NCI-H2107 (cell line): ENCODE measurements at places on chromosomes 6 and 20.

DNA sequence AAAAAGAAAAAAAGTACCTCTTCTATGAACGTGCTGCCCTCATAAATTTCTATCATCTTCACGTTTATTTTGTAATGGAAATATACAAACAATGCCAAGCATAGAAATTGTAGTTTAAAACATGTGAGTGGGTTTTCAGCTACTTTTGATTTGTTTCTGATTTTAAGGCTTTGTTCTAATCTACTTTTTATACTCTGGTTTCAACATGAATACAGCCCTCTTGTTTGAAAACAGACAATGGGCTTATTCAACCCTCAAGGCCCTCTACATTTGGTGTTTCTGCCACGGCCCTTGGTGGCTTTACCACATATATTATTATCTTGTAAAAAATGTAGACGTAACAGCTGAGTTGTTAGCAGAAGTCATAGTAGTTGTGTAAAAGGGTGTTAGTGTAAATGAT, 153.9 kb downstream of the SOX4 start:
- no peak for DNase-seq

DNA sequence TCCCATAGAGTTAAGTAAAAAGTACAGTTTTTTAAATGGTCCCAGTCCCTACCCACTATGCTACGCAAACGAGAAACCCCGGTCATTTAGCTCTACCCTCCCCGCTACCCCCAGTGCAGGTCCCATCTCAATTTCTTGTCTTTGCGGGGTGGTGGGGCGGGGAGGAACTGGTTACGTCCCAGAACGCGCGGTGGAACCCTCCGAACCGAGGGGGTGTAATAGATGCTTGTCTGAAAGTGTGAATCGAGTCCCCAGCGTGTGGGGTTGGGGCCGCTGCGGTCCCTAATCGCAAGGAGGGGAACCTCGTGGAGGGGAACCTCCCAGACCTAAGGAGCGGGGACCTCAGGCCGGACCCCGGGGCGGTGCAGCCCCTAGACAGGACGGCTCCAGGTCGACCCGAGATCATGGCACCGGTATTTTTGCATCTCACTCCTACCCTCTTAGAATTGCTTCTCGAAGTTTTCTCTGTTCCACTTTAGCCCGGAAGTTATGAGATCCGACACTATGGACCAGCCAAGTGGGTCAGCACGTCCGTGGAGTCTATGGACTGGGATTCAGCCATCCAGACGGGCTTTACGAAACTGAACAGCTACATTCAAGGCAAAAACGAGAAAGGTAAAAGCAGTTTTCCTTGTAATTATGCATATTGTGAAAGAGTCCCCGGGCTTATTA, 779 bp downstream of the HEBP2 start:
- no peak for DNase-seq

DNA sequence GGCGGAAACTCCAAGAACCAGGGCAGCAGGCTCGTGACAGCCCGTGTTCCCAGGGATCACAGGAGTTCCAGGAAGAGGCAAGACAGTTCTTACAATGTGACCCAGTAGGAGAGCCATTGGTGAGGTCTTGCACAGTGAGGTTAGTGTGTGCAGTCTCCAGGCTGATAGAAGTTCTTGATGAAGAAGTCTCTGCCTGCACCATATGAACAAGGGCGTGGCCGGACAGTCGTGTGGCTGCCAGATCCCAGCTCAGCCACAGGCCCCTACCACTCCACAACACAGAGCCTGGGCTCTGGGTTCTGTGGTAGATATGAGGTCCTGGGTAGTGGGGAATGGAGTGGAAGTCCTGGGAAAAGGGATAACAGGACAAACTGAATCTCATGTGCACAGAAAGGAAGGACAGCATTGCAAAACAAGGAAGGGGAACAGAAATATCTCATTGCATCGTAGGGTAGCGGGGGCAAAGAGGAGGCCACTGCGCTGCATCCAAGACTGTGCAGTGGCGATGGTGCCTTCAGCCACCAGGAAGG, 65.2 kb downstream of the STX11 start:
- no peak for DNase-seq

- DNase-seq = peak; percentile 13
Observed at GRCh38 chr20:52083627-52084232, 107.8 kb downstream of the ZFP64 start.

- no peak for DNase-seq
Observed at GRCh38 chr20:34581341-34582184, 23.0 kb downstream of the MAP1LC3A start.

GRCh38 chr6:46927066-46927465, 5.3 kb upstream of the ADGRF5 start:
- no peak for DNase-seq

DNA sequence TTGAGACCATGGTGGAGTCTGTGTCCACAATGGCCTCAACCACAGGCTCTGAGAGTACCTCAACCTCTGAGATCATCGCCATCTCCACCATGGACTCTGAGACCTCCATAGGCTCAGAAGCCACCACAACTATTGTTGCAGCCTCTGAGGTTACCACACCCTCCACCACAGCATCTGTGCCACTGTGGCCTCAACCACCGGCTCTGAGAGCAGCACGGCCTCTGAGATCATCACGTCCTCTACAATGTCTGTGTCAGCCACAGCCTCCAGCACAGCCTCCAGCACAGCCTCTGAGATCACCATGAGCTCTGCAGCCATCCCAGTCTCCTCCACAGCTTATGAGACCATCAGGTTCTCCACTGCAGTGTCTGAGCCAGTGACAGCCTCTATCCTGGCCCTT, 19.4 kb upstream of the MUC21 start:
- no peak for DNase-seq

GRCh38 chr20:62782893-62783278, 13.4 kb upstream of the MRGBP start:
- DNase-seq = no peak

GRCh38 chr6:44489910-44490604, 102.6 kb downstream of the CDC5L start:
- no peak for DNase-seq

GRCh38 chr20:4681401-4681800, 40.3 kb upstream of the PRND start:
- DNase-seq = no peak

DNA sequence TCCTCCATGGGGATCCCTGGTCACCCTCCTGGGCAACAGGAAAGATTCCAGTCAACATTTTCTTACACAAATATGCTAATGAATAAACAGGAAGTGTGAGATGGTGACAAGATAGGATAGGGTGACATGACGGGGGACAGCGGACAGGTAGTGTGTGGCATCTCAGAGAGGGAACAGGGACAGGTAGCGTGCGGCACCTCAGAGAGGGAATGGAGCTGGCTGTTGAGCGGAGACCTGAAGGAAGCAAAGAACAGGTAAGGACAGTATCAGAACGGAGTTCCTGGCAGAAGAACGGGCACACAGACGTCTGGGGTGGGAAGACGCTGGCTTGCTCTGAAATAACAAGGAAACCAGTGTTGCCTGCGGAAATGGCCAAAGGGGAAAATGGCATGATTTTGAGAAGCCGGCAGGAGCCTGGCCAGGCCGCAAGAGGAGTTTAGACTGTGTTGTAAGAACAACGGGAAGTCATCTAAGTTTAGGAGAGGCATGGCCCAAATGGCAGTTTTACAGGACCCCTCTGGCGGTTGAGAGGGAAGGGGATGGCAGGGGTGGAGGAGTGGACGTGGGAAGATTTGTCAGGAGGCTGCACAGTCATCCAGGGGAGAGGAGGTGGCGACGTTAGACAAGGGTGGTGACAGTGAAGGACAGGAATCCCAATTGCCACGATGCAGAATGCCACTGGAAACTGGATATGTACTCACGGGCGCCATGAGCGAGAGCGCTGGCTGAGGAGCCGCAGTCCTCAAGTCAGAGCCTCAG, 111.6 kb downstream of the JPH2 start:
- DNase-seq = no peak

DNA sequence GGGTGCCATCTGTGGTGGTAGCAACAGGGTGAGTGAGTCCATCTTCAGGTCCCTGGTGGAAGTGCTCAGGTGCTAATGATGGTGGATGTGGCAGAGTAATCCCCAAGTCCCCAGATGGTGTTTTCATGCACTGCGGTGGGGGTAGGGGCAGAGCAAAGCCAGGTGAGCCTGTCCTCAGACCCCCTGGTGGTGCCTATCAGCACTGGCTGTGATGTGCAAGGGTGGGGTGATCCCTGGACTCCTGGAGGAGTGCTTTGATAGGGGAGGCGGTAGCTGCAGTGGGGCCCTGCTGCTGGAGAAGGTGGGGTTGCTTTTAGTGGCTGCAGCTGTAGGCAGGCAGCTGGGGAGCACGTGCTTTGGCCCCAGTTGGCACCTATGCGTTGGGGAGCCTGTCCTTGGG, 70.8 kb downstream of the CCDC170 start:
- DNase-seq = no peak

GRCh38 chr20:4112481-4113421, 97.4 kb upstream of the RNF24 start:
- DNase-seq = no peak

DNA sequence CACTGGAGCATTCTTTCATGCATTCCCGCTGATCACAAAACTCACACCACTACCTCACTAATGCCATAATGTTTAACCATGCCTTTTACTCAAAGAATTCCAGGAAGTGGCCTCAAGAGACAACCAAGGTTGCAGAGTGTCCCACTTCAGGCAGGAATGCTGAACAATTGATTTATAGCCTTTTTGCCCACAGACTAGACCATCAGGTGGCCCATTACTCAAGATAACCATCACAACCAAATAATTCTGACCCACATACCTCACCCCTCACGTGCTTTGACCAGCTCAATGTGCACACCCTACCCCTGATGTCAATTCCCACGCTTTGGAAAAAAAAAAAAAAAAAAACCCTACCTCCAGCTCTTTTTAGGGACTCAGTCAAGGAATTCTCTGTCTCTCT, 220.6 kb upstream of the UFL1 start:
- DNase-seq = no peak

DNA sequence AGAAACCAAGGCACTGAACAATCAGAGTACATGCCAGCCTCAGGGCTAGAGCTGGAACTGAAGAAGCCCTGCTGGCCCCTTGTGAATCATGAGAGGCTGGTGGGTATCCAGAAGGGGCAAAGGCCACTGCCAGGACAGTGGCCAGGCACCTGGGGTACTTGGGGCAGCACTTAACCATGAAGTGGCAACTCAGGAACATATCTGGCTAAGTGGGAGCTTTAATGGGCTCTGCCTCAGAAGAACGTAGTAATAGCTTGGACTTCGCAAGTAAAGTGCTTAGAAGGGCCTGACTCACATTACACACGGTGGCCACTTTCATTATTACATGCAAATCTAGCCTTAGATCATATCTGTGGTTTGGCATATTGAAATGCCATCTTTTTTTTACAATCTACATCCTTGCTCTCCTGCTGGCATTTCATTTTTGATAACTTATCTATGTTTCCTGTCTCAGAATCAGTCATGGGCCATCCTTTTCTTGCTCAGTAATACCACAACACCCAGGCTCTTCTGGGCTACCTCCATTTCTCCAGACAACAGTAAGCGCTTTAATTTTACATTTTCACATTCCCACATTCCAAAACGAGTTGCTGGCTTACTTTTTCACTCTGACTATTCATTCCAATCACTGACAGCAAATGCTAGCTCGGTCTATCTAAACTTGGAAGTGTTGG, 21.6 kb downstream of the NAPB start:
- no peak for DNase-seq

GRCh38 chr6:4649728-4650127, 126.5 kb upstream of the CDYL start:
- DNase-seq = no peak

- no peak for DNase-seq
Observed at GRCh38 chr6:11208854-11209253, 23.6 kb downstream of the NEDD9 start.

DNA sequence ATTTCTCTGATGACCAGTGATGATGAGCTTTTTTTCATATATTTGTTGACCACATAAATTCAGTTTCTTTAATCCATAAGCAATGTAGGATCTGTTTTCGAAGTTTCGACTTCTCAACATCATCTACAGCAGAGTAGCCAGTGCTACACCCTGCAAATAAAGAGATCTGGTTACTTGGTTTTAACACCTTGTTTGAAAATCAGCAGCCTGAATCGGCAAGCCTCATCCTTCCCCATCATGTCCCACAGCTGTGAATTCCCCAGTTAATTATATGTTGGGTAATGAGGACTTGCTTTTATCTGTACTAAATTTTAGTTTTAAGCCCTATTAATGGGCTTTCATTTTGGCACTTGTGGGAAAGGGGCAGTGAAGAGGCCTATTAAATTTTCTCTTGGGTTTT, 80.6 kb downstream of the BMP2 start:
- DNase-seq = no peak

DNA sequence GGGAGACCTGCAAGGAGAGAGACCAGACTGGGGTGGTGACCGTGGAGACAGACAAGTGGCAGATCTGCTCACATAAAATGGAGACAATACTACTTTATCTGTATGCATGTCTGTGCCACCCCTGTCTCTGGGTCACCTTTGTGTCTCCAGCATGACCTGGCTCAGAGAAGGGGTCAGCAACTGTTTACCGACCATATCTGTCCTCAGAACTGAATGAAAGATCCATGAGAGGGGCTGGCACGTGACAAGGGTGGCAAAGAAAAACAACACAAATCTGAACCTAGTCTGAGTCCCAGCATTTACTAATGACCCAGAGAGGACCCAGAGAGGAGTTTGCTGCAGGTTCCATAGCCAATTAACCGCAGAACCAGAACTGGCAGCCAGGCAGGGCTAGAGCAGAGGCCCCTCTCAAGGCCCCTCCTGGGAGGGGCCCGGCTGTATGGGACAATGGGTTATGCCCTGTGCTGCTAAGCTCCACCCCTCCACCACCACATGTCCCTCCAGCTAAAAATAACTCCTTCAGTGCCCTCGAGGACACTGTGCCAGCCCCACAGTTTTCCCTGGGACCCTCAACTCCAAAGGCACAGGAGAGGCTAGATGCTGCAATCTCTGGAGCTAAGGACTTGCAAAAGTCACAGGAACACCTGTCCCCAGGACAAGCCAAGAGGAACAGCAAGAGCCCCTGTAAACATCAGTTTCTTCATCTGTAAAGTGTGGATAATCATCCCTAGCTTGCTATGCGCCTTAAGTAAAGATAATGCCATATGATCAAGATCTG, 2.2 kb downstream of the AHCY start:
- DNase-seq = no peak

DNA sequence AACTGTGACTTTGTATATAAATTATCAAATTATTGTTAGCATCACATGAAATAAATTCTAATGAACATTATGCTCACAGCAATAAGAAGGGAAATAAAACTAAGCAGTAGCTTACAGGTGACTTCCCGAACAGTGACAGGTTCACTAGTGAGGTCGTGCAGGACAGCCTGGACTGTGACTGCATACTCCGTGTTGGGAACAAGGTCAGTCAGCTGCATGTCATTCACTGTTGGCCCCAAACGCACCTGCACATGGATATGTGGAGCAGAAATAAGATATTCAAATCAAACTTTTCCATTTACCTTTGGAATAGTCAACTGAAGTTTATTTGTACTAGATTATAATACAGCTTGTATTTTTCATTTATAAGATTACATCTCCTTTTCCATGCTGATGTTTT, 60.6 kb downstream of the COL12A1 start:
- DNase-seq = no peak
